ENCODE measurements at places on chromosomes 11 and 22. TPM values are rescaled to one million over a fixed set of nuclear protein-coding genes. Genes with fewer than 3 reads are reported as not detected.

- no peak for DNase-seq
Measured at GRCh38 chr11:113201054-113201818, 113.1 kb upstream of the TTC12 start.

GRCh38 chr11:9808943-9809342 is 145.1 kb downstream of the SWAP70 start:
- no peak for DNase-seq

DNA sequence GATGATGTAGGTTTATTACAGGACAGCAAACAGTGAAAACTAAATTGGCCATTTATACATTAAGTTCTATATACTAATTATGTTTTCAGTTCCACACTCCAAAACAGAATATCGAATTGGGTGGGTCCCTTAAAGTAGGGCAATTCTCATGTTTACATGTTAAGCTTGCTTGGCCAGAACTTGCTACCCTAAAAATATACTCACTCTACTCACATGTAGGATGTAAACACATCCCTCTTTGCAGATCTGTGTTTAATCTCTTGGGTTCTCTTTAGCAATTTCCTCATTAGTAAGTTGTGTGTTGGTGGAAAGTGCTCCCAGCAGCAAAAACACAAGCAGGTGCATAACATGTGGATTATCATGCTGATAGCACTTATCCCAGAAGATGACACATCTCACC is 22.6 kb upstream of the DDX6 start:
- DNase-seq, result no peak

The MPPED2 gene
- total RNA-seq, result not detected

The OR52K2 gene
- total RNA-seq, result not detected

GRCh38 chr11:68002575-68002937 is 1.3 kb downstream of the UNC93B1 start:
- no peak for DNase-seq

DNA sequence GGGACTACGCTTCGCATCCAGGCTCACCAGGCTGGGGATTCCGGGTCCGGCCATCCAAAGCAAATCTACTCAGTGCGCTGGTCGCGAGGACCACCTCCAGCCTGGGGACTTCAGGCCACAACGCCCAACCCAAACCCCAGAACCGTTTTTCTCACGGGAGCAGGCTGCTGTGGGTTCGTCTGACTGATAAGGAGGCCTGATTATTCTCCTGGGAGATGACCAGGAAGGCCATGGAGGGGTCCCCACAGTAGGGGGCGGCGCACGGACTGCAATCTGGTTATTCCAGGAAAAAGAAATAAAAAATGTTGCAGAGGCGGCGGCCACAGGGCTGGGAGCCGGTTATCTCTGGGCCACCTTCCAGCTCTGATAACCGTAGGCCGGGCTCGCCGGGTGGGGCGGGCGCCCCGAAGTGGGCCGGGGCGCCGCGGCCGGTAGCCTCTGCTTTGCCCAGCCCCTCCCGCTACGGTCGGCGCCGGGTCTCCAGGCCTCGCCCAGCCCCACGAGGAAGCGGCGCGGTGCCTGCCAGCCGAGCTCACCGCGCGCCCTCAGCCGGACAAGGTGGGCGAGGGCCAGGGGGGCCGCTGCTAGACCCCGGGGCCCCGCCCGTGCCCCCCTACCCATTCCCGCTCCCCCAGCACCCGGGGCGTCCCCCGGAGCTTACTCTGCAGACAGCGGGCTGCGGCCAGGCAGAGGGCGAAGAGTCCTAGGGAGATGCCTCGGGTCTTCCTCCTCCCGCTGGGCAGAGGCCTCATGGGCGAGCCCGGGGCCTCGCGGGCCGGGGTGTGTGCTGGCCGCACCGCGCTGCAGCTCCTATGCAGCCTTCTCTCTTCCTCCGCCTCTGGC is 446 bp downstream of the VSTM5 start:
- no peak for DNase-seq

The NLRP10 gene
- total RNA-seq, result 0.36 TPM

- DNase-seq, result no peak
Measured at GRCh38 chr11:17558916-17559315, 11.9 kb downstream of the OTOG start.

- no peak for DNase-seq
Measured at GRCh38 chr11:118342503-118343161, at the start of gene CD3D. Gene CD3D (minus strand): TSS chr11:118342705. CDS start chr11:118342607, 98 bp downstream.
